Dermis blood vessel endothelial cell (primary cell): ENCODE measurements at places on chromosomes 3 and 15. TPM values are rescaled to one million over a fixed set of nuclear protein-coding genes. Genes with fewer than 3 reads are reported as not detected.

DNA sequence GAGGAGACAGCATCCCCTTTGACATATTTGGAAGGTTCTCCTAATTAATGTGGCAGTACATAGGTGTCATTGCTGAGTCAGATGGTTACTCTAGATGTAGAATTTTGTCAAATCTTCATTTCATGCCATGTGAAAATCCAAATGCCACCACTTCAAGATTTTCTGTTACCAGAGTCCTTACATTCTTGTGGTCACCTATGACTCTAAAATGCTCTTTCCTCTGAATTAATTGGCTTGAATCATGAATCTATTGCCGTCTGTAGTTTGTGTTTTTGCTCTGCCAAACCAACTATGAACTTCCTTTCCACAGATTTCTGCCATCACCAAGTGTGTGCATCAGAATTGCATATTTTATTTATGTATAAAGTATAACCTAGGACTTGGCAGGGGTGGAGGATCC, 269.4 kb upstream of the ZPLD1 start:
- no peak for DNase-seq

DNA sequence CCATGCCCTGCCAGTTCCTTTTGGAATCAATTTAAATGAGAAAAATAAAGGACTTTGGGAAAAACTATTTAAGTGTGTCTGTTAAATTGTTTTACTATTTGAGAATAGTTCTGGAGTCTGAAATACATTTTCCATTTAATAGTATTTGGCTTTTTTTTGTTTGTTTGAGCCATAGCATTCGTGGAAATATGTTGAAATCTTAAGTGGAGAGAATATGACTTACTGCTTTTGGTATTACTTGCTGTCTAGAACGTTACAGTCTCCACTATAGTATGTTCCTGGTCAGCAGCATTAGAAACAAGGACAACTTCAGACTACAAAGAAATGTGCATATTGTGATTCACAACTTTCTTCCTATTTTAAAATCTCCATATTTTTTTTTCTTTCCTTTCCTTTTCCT, 179.4 kb downstream of the GHSR start:
- no peak for DNase-seq

DNA sequence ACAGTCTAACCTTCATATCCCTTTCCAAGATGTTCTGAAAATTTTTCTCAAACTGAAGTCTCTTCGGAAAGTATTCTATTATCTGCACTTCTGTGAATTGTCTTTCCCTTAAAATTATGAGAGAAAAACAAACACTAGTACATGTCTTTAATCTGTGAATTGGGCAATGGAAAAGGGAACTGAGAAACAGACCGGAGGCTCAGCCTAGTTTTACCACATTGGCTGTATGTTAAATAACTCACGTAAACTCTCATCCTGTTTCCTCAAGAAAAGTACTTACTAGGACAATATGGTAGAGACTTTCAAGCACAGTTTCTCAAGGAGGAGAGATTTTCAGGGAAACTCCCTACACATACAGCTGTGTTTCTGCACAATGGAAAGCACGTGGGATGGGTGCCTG, 982.2 kb upstream of the SEMA6D start:
- no peak for DNase-seq

- no peak for DNase-seq
Measured at GRCh38 chr3:12239301-12239700, 49.6 kb upstream of the PPARG start.

DNA sequence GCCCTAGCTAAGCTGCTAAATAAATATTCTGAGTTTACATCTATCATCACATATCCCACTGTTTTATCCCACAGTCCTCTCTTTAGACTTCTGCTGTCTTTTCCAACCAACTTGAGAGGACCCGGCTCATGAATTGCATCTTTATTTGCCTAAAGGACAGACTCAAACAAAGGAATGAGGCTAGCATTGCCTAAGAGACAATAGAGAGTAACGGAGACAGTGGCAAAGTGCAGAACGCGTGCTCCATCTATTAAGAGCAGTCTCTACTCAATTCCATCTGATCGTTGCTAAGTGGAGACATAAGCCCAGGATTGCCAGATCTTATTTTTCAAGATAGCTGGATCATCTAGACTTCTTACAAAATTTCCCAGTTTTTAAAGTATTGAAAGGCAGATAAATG, 2.3 kb downstream of the ADAMTSL3 start:
- DNase-seq: no peak

- no peak for DNase-seq
Measured at GRCh38 chr3:32202496-32202895, 36.0 kb upstream of the CMTM8 start.

GRCh38 chr3:147940405-147941193, 531.4 kb downstream of the ZIC1 start:
- no peak for DNase-seq

DNA sequence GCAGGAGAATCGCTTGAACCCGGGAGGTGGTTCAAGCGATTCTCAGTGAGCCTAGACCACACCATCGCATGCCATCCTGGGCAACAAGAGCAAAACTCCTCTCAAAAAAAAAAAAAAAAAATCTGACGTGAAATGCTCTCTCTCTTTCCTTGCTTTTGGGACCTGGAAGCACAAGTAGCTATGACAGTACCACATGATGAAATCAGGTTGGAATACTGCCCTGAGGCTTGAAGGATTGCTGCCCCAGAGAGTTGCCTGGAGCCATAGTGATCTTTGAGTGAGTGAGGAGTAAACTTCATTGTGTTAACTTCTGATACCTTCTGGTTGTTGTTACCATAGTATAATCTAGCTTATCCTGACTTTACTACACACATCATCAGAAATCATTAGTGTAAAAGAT, 23.3 kb downstream of the AKAP13 start:
- no peak for DNase-seq

DNA sequence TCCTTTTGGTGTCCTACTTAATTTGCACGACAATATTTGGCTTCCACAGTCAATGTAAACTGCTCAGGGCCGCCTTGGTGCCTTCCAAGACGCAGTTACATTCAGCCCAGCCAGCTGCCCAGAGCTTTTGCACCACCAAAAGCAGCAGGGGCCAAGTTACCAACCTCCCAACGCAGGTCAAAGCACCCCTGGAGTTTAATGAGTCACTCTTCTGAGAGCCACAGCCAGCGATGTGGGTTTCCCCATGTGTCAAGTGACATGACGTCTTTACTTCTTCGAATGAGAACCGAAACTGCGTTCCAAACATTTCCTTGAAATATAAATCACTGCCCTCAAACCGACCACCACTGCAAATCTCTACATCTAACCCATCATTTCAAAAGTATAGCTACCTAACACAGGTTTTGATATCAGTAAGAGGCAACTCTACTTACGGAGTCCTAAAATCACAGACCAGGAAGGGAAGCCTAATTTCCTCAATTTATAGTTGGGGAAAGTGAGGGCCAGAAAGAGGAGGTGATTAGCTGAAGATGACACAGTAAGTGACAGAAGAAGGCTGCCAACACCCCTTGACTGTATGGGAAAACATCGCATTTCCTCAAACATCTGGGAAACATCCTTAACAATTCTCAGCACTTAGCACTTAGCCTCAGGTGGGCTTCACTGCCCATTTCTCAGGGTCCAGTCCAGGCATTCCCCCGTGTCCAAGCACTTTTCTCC, 24.5 kb downstream of the MB21D2 start:
- DNase-seq: no peak

- DNase-seq: peak; percentile 63
Measured at GRCh38 chr3:70840106-70840870, 527.9 kb upstream of the MDFIC2 start.

DNA sequence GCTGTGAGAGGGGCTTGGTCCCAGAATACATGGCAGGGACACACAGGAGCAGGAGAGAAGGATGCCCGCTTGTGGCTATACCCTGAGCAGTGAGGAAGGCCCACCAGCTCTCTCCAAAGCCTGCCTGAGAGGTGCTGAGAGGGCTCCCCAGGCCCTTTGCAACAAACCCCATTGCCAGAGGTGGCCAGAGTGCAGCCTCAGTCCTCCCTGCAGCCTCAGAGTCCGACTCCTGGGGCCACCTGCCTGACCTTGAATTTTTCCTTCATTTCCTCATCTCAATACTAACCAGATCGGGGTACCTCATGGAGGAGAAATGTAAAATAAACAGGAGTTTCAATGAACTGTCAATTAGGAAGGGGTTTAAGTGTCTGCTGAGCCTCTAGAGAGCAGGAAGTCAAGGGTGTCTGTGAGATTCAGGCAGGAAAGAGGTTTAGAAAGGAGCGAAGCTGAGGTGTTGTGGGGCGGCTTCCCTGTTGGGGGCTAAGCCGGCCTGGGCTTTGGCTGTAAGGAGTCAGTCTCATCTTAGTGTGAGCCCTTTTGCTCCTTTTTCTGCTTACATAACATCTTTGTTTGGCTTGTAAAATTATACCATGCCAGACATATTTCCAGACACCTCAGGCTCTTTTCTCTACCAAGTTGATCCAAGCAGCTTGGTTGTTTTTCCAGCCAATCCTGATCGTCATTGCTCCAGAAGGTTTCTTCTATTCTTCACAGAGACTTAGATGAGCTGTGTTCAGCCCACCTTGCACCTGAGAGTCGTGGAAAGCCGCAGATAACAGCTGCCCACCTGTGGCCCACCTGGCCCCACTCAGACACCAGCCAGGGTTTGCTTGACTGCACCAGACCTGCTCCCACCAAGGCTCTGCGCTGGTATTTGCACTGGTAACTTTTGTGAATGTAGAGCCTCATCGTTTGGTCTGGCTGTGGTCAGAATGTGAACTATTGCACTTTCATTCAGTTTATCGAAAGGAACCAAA, 36.7 kb downstream of the CMTM7 start:
- DNase-seq: no peak

GRCh38 chr3:149376718-149377407, 586 bp downstream of the TM4SF1 start:
- DNase-seq: peak; percentile 67

GRCh38 chr15:37771465-37771864, 163.0 kb upstream of the TMCO5A start:
- no peak for DNase-seq

GRCh38 chr15:49628379-49628778, 7.5 kb downstream of the DTWD1 start:
- no peak for DNase-seq

GRCh38 chr3:125125821-125126245, 70.0 kb upstream of the HEG1 start:
- no peak for DNase-seq

DNA sequence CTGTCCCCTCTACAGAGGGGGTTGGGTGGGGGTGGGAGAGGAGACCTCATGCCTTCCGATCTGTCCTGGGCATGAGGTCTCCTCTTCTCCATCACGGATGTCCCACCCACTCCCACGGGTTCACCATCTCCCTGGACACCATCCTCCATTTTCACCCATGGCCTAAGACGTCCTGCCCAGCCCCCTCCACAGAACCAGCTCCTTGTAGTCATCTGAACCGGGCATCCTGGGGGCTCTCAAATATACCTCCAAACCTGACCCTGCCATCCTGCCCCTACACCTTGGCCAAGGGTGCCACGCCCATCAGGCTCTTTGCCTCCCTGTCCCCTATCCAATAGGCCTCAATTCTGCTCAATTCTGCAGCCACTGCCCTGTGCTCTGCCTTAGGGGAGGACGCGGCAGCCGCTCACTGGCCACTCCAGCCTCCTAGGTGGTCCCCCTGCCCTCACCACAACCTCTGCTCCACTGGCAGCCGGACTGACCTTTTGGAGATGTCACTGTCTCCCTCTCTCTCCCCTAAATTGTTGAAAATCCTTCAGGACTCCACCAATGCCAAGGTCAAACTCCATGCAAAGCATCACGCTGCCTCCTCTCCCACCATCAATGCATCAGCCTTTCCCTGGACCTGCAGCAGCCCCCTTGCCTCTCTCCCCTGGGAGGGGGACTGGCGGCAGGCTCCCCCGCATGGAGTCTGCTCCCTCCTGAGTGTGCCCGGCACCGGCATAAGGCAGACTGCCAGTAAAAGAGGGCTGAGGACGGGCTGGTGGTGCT, 9.4 kb upstream of the ANPEP start:
- DNase-seq: no peak

DNA sequence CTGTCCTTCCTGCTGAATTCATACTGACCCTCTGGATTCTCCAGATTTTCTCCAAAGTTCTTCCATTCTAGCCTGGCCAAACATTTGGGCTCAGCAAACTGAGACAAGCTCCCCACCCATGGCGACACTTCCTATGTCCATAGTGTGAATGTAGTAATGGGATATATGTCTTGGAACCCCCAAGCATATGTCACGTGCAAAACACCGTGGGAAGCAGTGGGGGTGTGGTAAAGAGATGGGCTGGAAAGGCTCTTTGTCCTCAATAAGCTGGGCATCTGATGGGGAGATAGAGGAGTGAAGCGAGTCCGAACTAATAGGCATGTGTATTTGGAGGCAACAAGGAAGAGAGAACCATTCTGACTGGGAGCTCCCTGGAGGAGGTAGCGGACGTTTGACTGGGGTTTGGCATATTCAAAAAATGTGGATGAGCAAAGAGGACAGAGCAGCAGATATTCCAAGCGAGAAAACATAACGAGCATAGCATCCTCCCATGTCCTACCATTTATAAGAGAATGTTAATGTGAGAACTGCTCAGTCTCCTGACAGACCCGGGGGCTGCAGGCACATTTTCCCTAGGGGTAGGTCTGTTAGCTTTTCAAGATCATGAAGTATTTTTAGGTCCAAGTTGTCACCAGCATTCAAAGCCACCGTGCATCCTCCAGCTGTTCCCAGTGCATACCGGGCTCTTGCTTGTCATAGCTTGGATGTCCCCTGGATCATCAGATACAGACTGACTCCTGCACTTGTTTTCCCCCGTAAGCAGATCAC, 25.6 kb downstream of the TPM1 start:
- peak; percentile 12 for DNase-seq

- DNase-seq: no peak
Measured at GRCh38 chr15:28963711-28964081, 77.9 kb downstream of the APBA2 start.

DNA sequence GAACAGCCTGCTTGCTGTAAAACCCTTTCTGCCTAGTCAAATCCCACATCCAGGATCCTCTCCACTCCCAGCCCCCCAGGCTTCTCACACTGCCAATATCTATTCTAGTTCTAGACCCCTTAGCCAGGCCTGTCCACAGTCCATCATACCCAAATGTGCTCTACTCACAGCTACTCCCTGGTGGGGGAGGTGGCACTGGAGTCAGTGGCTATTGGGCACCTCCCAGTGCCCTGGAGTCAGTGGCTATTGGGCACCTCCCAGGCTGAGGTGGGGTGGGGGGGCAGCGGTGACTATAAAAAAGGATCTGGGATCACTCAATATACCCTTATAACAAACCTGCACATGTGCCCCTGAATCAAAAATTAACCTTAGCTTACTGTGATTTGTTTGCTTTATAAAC, 773 bp upstream of the DISP2 start:
- DNase-seq: no peak

The NR2E3 gene
- 0.05 TPM in 1 of 2 replicates, not detected in the other for total RNA-seq

The KLHL40 gene
- total RNA-seq: 0.17 TPM in 1 of 2 replicates, not detected in the other

The CHST13 gene
- total RNA-seq: 0.14 TPM in 1 of 2 replicates, not detected in the other

The LAMB2 gene
- 995 and 1,289 TPM in 2 replicates for total RNA-seq

The SLC6A11 gene
- total RNA-seq: not detected in 2 replicates

The CD276 gene
- total RNA-seq: 43.6 and 106 TPM in 2 replicates

The TMEM89 gene
- not detected in 2 replicates for total RNA-seq

The MCF2L2 gene
- 0.34 and 0.84 TPM in 2 replicates for total RNA-seq

The CPB1 gene
- not detected in 2 replicates for total RNA-seq

The ADAMTS17 gene
- 0.17 and 0.33 TPM in 2 replicates for total RNA-seq

The CPNE9 gene
- not detected in 2 replicates for total RNA-seq
